ENCODE measurements at places on chromosomes 12 and 14.

GRCh38 chr12:67358781-67359338 is 89.7 kb downstream of the CAND1 start:
- no peak for DNase-seq

DNA sequence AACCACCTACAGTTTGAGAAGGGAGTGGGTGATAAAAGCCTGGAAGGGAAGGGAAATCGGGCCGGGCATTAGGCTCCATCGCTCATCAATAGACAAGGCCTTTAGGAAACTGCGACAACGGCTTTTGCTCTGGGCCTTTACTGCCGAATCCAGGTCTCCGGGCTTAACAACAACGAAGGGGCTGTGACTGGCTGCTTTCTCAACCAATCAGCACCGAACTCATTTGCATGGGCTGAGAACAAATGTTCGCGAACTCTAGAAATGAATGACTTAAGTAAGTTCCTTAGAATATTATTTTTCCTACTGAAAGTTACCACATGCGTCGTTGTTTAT is 261 bp upstream of the RNU7-1 start:
- peak; percentile 87 for DNase-seq

DNA sequence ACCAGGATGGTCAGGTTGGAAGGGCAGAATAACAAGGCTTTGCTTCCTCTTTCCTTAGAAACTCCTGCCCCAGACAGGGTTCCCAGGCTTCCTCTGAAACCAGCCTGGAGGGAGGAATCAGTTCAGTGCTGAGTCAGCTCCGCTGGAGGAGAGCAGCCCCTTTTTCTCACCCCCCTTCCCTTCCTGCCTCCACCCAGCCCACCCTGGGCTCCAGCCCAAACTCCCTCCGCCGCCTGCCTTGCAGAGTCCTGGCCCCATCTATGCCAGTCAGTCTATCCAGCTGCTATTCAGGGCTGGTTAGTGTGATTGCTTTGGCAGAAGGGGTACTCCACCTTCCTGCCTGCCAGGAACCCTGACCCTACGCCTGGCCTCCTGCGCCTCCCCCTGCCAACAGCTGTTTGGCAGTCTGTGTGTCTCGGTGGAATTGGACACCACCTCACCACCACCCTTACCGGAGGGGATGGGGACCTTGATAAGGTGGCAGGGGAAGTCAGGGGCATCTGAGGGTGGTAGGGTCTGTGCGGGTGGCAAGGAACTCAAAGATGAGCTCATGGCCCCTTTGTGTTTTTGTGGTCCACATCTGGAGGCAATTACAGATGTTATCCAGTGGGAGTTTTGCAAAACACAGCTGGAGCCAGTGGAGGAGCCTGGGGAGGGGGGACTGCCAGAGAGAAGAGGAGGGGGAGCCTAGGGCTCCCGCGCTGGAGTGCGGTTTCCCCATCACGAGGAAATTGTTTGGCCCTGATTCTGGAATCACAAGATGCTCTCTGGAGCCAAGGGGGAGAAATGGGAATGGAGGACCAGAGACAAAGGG is 12.2 kb downstream of the MMP14 start:
- no peak for DNase-seq

DNA sequence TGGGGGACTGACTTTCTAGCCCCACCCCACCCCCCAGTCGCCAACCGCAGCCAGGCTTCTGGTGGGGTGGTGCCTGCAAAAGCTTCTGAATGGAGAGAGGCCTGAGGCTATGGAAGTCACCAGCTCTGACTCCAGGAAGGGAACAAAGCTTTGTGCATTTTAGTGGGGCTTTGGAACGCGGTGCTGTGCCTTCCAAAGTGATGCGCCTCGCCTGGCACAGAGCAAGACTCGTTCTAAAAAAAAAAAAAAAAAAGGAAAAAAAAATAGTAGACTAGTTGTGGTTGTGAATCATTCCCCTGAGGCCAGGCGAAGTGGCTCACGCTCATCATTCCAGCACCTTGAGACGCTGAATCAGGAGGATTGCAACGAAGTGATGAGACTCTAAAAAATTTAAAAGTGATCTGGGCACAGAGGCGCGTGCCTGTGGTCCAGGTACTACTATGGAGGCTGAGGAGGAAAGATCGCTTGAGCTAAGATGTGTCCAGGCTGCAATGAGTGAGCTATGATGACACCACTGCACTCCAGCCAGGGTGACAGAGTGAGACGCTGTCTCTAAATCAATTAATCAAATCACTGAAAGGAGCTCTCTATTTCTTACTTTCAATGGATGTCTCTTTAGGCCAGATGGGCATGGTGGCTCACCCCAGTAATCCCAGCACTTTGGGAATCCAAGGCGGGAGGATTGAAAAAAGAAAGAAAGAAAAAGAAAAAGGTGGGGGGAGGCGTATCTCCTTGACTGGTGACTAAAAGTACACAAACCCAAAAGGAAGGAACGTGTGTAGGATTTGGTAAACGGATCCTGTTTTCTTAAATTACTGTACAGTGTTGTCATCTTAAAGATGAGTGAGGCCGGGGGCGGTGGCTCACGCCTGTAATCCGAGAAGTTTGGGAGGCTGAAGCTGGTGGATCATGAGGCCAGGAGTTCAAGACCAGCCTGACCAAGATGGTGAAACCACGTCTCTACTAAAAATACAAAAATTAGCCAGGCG is 259.6 kb upstream of the ALG10B start:
- DNase-seq = no peak

- DNase-seq = no peak
Measured at GRCh38 chr14:67461341-67461985, 27.1 kb downstream of the TMEM229B start.

GRCh38 chr14:100675699-100676684 is 50.7 kb upstream of the DLK1 start:
- DNase-seq = no peak

DNA sequence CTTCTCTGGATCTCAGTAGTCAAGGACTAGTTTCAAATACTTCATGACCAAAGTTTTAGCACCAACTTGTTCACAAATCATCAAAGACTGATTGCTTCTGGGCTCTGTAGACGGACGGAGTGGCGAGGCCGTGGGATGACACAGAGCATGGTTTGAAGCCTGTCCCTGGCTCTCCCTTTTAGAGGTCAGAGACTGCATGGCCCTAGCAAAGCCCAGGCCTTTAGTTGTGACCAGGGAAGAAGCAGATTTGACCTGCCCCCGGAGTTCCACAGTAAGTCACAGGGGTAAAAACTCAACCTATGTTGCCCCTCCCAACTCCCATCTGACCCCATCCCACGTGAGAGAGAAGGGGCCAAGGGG is 90.4 kb downstream of the SYNE3 start:
- no peak for DNase-seq

DNA sequence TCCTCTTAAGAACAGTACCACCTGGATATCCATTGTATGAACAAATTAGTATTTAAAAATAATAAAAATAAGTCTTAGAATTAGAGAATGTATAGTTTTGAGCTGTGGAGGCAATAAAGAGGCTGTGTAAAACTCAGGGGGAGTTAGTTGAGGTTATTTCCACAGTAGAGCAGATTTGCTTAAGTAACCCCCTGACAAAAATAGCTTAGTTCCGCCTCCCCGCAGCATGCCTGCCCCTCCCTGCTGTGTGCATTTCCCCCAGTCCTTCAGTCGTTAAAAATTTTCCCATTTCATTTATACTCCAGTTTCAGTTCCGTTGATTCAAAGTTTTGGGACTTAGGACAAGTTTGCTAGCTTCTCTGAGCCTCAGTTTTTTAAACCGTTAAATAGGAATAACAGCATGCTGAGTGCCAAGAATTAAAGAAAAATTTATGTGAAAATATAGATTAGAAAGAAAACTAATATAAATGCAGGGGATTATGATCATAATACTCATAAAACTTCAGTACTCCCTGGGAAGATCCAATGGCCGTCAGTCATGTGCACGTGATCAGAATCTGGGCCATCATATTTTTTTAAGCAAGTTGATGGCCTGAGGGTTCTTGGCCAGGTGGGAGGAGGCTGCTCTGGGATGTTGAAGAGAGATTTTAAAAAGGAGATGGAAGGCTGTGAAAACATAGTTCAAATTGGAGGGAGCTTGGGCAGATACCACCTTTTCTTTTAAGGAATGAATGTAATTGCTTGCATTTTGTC is 14.5 kb upstream of the SLC38A2 start:
- no peak for DNase-seq

DNA sequence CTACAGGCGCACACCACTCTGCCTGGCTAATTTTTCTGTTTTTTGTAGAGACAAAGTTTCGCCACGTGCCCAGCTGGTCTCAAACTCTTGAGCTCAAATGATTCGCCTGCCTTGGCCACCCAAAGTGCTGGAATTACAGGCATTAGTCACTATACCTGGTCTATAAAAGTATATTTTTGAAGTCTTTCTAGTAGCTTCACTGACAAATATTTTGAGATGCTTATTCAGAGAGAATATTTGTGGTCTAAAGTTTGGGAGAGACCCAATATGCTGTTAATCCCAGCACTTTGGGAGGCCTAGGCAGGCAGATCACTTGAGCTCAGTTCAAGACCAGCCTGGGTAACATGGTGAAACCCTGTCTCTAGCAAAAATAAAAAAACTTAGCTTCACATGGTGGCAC is 22.0 kb upstream of the PPP1R12A start:
- no peak for DNase-seq

- no peak for DNase-seq
Measured at GRCh38 chr12:108668542-108668941, 34.8 kb upstream of the SELPLG start.

DNA sequence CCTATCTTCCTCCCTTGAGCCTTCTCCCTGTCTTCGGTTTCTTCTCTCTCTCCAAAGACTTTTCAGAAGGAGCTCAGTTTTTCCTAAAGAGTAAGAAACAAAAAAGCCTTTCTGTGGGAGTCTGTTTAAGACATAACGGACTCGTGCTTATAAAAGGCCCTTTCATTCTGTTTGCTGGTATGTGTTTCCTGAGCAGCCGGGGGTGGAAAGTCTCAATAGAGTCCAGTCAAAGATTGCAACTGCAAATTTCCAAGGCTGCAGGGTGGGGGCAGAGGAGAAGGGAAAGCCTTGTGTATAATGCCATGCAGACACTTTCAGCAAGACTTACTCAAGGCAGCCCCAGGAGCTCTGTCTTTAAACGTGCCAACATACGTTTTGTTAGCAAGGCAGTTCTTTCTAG is 62.2 kb downstream of the GNG2 start:
- DNase-seq = no peak

- DNase-seq = no peak
Measured at GRCh38 chr14:100165376-100165775, 5.9 kb upstream of the DEGS2 start.

DNA sequence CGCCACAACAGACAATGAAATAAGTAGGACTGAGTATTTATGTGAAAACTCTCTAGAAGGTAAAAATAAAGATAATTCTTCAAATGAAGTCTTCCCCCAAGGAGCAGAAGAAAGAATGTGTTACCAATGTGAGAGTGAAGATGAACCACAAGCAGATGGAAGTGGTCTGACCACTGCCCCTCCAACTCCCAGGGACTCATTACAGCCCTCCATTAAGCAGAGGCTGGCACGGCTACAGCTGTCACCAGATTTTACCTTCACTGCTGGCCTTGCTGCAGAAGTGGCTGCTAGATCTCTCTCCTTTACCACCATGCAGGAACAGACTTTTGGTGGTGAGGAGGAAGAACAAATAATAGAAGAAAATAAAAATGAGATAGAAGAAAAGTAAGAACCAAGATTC is 82.7 kb downstream of the VEZT start:
- DNase-seq = no peak

DNA sequence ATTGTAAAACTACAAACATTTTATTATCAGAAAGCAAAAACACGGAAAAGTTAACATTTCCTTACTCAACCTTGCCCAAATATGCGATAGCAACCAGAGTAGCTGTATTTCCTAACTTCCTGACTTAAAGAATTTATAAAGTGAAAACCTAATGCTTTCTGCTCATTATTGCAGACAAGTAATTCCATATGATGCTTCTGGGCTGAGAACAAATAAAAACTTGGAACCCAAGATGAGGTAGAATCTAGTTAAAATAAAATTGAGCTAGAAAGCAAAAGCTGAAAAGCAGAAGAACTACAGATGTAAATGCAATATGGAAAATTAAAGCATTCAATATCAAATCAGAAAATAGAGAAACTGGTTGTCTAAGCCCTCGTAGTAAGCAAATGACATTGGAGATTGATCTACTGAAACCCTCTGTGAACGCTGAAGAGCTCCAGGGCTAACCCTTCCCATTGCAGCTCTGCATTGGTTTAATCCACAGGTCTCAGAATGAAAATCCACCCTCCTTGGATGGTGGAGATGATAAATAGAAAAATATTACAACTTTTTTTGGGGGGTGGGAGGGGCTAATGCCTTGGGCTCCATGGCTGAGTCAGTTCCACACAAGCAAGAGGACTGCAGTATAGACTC is 40.7 kb downstream of the CORO1C start:
- no peak for DNase-seq
